Natural killer cell treated with Interleukin-12 subunit alpha and Interleukin-12 subunit beta and Interleukin-15 and Interleukin-18, amount 100 ng/mL, for 72 hours (primary cell): ENCODE measurements at places on chromosomes 1 and 21.

DNA sequence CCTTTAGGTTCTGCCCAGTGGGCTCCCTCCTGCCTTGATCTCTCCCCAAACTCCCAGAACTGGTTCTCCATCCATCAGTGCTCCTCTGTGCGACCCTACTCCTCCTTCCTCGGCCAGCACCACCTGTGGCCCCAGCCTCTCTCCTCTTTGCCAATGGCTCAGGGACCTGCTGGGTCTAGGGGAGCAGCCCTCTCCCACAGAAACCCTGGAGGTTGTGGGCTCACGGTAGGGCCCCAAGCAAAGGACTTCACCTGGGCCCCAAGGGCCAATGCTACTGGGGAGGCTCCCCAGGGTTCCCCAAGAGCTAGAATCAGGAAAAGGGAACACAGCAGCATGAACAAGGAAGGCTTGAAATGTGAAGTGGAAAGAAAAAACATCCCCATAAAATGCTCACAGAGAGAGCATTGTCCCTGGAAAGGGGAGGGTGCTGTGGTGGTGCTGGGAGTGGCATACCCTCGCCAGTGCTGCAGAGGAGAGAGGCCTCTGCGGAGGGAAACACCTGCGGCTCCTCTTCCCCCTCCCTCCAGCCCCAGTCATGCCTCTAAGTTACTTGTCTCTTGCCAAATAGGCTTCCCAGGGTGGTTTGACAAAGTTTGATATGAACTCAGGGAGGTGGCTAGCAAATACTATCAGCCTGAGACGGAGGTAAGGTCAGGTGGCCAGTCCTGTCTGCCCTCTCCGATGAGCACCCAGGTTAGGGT lies 2.5 kb downstream of the TMEM63A start:
- no peak for DNase-seq

- DNase-seq: no peak
These were observed 95.5 kb downstream of the TNFSF18 start for GRCh38 chr1:172955161-172955815.

GRCh38 chr1:30930631-30931173 lies 22.1 kb upstream of the SDC3 start:
- DNase-seq: no peak

GRCh38 chr1:67191668-67192520 lies 25.6 kb downstream of the IL23R start:
- no peak for DNase-seq

DNA sequence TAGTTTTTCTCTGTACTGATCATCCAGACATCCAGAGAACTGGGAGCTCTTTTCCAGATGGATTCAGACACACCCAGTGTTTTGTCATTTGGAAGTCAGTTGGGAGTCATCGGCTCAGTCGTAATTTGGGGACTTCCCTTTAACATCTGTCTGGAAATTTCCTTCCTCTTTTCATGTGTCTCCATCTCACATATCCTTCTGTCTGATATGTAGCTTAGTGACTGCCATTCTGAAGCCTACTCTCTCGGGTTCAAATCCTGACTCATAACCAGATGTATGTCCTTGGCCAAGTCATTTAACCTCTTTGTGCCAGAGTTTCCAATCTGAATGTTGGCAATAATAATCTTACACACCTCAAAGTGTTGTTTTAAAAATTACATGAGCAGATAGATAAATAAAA lies 3.0 kb downstream of the MORC3 start:
- DNase-seq: no peak

- no peak for DNase-seq
These were observed 254.4 kb downstream of the RHOU start for GRCh38 chr1:228989676-228989991.

DNA sequence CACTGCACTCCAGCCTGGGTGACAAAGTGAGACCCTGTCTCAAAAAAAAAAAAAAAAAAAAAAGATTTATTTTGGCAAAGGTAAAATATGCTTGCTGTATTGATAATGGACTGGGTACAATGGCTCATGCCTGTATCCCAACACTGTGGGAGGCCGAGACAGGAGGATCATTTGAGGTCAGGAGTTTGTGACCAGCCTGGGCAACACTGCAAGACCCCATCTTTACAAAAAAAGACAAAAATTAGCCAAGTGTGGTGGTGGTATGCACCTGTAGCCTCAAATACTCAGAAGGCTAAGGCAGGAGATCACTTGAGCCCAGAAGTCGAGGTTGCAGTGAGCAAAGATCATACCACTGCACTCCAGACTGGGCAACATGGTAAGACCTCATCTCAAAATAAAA lies 6.3 kb downstream of the SF3A3 start:
- no peak for DNase-seq

- no peak for DNase-seq
These were observed 104.7 kb downstream of the AKT3 start for GRCh38 chr1:243745356-243745755.

DNA sequence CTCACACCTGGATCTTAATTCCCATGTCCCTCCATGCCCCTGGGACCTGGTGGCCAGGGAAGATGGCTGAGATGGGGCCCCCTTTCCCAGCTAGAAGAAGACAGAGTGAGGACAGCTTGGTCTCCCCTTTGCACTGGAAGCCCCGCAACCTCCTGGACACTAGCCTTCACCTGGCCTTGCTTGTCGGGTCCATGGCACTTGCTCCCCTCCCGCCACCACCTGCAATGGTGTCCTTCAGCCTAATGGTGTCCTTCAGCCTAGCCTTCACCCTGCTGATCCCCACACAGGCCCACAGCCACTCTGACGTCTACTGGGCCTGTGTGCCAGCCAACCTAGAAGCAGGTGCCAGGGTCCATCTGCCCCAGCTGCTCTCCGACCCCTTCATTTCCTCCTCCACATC lies 45.9 kb upstream of the EDN2 start:
- no peak for DNase-seq

DNA sequence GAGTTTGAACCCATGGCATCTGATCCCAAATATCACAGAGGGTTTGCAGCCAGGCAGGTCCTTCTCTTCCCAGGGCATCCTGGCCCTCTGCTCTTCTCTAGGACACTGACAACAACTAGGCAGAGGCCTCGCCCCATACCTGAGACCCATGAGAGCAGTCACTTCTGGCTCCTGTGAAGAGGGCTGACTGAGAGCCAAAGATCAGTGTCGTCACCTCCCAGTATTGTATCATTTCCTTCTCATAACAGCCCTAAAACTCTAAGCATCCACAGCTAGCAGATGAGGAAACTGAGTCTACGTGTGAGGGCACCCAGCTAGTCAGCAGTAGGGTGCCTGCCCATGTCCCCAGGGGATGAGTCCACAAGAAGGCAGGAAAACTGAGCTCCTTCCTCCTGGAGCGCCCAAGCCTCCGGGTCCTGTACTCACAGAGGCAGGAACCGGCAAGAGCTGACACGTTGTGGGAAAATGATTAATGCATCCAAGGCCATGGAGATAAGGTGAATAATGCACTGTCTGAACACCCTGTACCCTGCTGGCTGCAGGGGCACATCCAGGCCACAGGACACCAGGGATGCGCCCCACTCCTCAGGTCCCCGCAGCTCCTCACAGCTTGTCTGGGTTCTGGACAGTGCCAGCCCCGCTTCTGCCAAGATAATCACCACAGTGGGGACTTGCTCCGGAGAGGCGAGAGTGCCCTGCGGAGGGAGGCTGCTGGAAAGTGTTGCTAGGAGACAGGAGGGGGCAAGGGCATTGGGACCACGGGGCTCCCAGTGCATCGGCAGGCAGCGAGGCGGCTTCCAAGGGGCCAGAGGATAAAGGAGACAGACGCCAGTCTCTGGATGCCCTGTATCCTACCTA lies 340.0 kb downstream of the NPHP4 start:
- DNase-seq: no peak

GRCh38 chr1:215290018-215290417 lies 207.5 kb downstream of the KCNK2 start:
- no peak for DNase-seq

GRCh38 chr1:39952359-39953110 lies 2.4 kb upstream of the MFSD2A start:
- DNase-seq: no peak

- DNase-seq: no peak
These were observed 2.2 kb downstream of the TCEA3 start for GRCh38 chr1:23422241-23422877.

- no peak for DNase-seq
These were observed 122.6 kb downstream of the NTNG1 start for GRCh38 chr1:107263291-107263915.

DNA sequence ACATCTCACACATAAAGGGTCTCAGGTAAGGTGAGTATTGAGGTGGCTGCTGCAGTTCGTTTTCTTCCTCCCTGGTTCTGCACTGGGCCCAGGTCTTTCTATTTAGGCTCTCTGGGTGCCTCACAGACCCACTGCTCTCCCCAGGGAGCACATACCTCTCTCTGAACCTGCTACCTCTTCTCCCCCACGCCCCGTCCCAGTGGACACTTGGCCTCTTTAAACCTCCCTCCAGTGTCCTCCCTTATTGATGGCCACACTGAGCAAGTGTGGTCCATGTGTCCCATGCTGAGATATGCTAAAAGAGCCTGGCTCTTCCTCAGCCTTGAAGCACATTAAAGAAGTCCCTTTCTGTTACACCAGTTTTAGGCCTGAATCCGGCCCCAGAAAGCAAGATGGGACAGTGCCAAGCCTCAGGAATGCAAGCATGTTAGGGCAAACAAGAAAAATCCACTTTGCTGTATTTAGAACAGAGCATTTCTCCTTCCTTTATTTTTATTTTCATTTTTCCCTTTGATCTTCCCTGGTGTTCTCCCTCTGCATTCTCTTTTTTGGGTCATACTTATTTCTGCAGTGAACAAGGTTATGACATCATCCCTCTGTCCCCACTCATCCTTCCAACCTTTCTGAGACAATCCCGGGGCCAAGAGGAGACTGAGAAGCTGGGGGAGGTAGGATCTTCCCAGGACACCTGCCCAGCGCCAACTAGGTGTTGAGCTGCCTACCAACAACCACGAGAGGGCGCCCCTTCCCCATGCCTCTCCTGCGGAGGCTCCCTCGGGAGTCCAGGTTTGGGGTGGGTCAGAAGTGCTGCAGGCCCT lies 5.0 kb upstream of the CHI3L2 start:
- DNase-seq: peak; percentile 83

- DNase-seq: no peak
These were observed 6.2 kb downstream of the LRRC52 start for GRCh38 chr1:165549973-165550372.

GRCh38 chr1:43319288-43319687 lies 18.3 kb upstream of the MPL start:
- no peak for DNase-seq

DNA sequence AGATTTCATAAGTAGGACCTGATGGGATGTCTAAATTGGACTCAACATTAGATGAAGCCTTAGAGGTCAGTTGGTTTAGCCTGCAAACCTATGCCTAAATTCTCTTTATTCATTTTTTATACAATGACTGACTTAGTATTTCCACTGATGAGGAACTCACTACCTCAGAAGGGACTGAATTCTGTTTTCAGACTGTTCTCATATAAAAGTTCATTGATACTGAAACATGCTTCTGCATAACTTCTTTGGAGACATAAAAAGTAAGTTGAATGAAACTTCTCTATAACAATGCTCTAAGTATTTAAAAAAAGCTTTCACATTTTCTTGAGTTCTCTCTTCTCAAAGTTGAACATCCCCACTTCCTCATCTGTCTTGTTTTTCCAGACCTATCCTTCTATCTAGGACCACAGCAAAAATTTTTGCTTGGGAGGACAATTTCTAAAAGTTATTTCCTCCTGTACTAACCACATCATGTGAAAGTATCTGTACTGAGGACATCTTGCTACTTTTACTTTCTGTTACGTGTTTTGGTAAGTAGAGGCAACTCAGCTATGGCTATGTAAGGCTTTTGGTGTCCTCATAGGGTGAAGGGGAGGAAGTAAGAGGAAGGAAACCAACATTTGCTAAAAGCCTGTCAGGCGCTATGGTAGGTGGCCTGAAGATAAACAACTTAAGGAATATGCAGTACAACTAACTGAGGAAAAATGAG lies 64.1 kb downstream of the USP24 start:
- no peak for DNase-seq

DNA sequence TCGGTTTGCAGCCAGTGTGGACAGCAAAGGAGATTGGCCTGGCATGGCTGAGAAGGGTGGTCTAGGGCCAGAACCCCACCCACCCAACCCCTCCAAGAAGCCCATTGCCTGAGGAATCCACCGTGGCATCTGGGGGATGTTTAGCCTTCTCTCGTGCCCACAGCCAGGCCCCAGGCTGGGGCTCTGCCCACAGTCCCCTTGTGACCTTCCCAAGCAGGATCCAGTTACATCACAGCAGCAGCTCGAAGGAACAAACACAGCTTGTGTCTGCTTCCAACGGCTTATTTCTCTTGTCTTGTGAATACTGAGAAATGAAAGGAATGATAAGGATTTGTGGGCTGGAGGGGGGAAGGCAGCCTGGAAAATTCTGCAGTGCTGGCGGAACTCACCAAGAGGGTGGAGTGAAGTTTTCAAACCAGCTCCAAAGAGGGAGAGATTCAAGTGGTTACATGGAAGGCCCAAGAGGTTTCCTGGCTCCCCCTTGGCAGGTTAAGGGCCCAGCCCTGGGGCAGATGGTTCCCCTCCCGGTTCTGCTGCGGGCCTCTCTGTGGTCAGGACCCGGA lies 61.6 kb downstream of the DHRS3 start:
- peak; percentile 44 for DNase-seq

GRCh38 chr21:41802684-41803083 lies 35.8 kb upstream of the RIPK4 start:
- DNase-seq: no peak

DNA sequence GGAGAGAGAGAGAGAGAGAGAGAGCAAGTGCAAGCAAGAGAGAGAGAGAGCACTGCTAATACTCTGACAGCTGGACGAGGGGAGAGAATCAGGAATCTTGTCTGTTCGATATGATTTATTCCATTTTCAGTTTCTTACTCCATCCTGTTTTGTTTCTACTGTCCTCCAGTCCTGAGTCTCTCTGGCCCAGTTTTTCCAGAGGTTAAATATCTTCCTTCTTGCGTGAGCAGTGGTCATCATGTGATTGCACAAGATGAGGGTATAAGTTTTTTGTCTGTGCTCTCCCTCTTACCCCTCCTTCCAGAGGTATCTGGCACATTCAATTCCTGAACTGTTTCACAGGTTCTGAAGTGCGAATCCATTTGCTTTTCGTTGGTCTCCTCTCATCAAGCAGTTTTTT lies 16.8 kb downstream of the UBE2U start:
- DNase-seq: no peak

- DNase-seq: no peak
These were observed 1.3 kb downstream of the EDN2 start for GRCh38 chr1:41483001-41483850.

GRCh38 chr1:107707111-107707510 lies 257.9 kb downstream of the VAV3 start:
- DNase-seq: no peak

DNA sequence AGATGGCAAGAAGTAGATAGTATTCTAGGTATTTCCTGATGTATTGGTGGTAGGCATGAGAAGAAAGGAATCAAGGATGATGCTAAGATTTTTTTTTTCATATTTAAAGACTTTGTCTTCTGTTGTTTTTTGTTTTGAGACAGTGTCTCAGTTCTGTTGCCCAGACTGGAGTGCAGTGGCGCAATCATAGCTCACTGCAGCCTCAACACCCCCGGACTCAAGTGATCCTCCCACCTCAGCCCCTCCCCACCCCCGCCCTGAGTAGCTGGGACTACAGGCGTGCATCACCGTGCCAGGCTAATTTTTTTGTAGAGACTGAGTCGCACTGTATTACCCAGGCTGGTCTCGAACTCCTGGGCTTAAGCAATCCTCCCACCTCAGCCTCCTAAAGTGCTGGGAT lies 2.8 kb upstream of the CAPZB start:
- no peak for DNase-seq

GRCh38 chr1:154760469-154760933 lies 109.6 kb downstream of the KCNN3 start:
- DNase-seq: peak; percentile 78

GRCh38 chr1:110337704-110338308 lies 1.4 kb upstream of the RBM15 start:
- no peak for DNase-seq
